GDM1 (cell line): ENCODE measurements at places on chromosomes 16 and 17.

DNA sequence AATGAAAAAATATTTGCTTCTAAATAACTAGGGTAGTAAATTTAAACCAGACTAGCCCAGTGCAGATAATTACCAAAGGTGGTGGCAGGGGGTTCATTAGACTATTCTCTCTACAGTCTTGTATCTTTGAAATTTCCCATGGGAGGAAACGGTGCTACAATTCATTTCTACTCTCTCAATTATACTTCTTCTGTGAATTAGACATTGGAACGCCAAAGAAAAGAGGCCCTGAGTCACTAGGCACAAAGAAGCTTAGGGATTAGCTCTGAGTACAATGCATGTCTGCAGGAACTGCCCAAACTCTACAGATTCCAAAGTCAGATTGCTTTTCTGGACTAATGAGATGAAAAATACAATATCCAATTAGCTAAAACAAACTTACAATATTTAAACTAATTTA lies 30.7 kb upstream of the ARL6IP1 start:
- DNase-seq, result no peak

GRCh38 chr17:43025290-43025657 lies 243 bp downstream of the RND2 start:
- no peak for DNase-seq

GRCh38 chr17:81002013-81002384 lies 10.4 kb downstream of the CHMP6 start:
- no peak for DNase-seq

GRCh38 chr17:37718324-37719048 lies 26.4 kb downstream of the HNF1B start:
- no peak for DNase-seq

DNA sequence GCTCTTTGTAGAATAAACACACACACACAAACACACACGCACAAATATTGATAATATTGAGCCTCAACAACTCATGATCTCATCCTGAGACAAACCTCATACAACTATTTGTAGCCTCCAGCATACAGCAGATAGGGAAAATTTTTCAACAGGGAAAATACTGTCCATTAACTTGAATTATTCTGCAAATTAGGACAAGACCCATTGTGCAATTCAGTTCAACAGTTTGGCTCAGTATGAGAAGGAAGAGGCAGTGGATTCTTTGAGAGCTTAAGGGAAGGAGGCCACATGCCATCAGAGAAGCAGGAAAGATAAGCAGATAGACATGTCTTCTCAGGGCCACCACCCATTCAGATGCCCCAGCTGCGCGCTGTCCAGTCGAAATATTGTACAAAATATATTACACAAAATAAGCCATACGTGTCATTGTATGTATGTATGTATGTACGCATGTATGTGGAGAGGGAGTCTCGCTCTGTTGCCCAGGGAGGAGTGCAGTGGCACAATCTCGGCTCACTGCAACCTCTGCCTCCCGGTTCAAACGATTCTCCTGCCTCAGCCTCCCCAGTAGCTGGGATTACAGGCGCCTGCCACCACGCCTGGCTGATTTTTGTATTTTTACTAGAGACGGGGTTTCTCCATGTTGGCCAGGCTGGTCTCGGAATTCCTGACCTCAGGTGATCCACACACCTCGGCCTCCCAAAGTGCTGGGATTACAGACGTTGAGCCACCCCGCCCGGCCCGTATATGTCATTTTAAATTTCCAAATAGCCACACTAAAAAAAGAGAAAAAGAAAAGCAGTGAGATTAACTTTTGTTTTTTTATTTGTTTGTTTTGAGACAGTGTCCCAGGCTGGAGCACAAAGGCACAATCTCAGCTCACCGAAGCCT lies 1.8 kb downstream of the ZC3H7A start:
- no peak for DNase-seq

DNA sequence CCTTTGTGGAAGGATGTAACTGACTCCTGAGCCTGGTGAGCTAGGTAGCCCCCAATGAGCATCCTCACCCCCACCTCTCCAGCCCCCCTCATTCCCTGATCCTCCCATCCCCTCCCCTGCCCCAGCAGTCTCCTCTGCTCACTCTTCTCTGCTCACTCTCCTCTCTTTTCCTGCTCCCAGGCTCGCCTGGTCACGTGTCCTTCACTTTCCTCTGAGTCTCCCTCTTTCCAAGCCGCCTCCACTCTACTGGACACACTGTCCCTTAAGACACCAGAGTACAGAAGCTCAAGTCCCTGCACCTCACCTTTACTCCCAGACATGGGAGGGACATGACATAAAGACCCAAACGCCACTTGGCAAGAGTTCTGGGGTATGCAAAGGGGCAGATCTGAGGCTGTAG lies 76.3 kb upstream of the RBL2 start:
- no peak for DNase-seq
